ENCODE measurements at places on chromosomes 5 and 9.

- no peak for DNase-seq
Measured at GRCh38 chr5:1799110-1799601, 481 bp downstream of the MRPL36 start.

DNA sequence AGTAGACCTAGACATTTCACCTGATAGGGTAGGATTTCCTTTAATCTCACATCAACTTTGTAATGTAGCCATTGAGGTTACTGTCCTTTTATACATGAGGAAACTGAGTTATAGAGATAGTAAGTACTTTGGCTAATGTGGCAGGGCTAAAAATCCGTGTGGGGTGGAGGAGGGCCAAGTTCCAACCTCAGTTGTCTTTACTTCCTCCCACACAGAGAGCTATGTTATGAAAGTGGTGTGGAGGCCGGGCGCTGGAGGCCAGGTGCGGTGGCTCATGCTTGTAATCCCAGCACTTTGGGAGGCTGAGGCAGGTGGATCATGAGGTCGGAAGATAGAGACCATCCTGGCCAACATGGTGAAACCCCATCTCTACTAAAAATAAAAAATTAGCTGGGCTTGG is 173.3 kb downstream of the PALM2AKAP2 start:
- no peak for DNase-seq

DNA sequence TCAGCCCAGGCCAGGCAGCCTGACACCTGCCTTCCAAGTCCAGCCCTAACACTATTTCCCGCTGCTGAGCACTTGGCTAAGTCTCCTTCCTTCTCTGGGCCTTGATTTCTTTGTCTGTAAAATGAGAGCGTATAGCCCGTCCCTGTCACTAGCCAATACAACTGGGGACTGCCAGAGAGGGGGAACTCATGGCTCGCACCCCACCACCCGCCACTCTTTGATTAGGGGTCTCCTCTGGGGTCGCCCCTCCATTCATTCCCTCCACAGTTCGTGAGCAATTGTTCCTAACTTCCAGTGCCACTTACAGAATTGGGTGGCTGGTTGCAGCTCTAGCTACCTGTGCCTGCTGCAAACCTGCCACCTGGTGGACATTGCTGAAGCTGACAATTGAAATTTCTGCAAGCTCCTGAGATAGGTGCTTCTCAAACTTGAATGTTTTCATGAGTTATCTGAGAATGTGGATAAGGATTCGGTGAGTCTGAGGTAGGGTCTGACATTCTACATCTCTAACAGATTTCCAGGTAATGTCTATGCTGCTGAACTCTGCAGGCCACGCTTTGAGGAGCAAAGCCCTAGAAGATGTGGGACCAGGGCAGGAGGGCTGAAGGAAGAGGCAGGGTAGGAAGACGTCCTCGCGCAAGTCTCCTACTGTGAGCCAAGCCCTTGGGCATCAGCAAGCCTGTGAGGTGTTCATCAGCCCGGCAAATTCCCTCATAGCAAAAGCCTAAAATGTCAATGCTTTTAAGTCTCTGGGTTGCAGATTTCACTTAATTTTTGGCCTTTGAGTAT is 13.3 kb upstream of the RECK start:
- peak; percentile 72 for DNase-seq

- DNase-seq, result no peak
Measured at GRCh38 chr5:120106912-120107525, 357.1 kb upstream of the PRR16 start.

GRCh38 chr9:20621471-20622329 is 599 bp downstream of the MLLT3 start:
- peak; percentile 56 for DNase-seq

GRCh38 chr9:136902259-136902821 is 16.0 kb downstream of the TRAF2 start:
- DNase-seq, result peak; percentile 69

Data from H4 (cell line).